Activated naive CD4-positive, alpha-beta T cell treated with anti-CD3 and anti-CD28 coated beads, Interleukin-2, amount 50 U/mL, for 72 hours (primary cell): ENCODE measurements at places on chromosomes 16 and 17.
A peak's percentile ranks its signal among the peaks of the same experiment; 100 is the strongest.

DNA sequence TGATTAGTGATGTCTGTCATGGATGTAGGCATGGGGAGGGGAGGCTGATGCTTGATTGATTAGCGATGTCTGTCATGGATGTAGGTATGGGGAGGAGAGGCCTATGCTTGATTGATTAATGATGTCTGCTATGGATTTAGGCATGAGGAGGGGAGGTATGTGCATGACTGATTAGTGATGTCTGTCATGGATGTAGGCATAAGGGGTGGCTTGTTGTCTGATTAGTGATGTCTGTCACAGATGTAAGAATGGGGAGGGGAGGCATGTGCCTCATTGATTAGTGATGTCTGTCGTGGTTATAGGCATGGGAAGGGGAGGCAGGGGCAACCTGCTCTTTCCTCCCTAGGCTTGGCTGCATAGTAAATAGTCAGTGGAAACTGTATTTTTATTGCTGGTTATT lies 409.4 kb downstream of the HAPSTR1 start:
- DNase-seq = no peak

- DNase-seq = peak; percentile 71
Measured at GRCh38 chr17:75393523-75394331, 11.8 kb downstream of the GRB2 start.

DNA sequence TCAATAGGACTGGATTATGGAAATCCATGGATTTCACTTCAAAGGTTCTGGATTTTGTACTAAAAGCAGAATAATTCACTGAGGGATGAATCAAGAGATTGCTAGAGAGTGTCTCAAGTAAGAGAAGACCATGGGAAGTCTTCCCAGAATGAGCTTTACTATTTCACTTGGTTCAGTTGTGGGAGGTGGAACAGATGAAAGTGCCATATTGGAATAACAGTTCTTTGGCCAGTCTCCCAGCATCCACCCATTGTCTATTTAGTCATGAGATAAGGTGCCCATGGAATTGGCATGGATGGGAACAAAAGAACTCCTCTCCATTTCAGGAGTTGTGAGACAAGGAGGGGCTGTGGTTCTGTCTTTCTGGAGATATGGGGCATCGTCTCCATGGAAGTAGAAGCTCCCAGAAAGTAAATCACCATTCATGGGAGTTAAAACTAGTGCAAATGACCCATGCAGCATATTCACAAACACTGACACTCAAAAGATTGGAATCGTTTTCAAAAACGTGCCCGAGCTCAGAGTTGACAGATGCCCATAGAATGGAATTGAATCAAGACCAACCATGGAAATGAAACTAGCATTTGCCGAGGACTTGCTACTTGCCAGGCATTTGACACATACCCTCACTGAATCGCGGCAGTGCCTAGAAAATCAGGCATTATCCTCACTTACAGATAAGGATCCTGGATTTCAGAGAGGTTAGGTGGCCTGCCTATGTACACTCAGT lies 36.2 kb upstream of the CLEC3A start:
- DNase-seq = no peak

GRCh38 chr17:36547776-36548175 lies 3.1 kb downstream of the GGNBP2 start:
- DNase-seq = no peak

DNA sequence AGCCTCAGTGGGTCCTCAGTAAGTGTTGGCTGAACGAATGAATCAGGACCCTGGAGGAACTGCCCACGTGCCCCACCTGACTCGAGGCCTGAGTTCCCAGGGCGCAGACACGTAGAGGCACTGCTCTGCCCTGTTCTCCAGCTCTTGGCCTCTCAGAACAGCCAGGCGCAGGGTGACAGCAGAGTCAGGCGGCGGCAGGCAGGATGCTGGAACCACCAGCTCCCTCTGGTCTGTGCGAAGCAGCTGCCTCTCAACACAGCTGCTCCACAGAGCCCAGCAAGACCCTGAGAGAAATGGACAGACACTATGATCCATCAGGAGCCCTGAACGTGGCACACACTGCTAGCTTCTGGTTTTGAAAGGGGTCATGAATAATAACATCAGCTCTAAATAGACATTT lies 53.1 kb upstream of the BCO1 start:
- DNase-seq = no peak

- DNase-seq = no peak
Measured at GRCh38 chr16:78608305-78608776, 508.9 kb downstream of the WWOX start.

- no peak for DNase-seq
Measured at GRCh38 chr17:72294487-72294893, 173.7 kb downstream of the SOX9 start.

DNA sequence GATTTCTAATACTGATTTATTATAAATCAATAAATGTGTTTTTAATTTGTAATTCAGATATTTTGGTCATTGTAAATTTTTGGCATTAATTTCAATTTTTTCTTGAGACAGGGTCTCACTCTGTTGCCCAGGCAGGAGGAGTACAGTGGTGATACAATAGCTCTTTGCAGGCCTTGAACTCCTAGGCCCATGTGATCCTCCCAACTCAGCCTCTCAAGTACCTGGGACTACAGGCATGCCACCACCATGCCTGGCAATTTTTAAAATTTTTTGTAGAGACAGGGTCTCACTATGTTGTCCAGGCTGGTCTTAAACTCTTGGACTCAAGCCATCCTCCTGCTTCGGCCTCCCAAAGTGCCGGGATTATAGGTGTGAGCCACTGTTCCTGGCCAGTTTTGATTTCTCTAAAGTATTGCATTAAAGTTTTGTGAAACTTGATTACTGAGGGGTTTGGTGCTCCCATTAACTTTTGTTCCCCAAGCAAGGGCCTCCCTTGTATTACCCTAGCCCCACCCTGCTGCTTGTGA lies 5.2 kb upstream of the TFAP4 start:
- DNase-seq = no peak

- no peak for DNase-seq
Measured at GRCh38 chr16:1545044-1546040, 11.9 kb downstream of the TMEM204 start.

DNA sequence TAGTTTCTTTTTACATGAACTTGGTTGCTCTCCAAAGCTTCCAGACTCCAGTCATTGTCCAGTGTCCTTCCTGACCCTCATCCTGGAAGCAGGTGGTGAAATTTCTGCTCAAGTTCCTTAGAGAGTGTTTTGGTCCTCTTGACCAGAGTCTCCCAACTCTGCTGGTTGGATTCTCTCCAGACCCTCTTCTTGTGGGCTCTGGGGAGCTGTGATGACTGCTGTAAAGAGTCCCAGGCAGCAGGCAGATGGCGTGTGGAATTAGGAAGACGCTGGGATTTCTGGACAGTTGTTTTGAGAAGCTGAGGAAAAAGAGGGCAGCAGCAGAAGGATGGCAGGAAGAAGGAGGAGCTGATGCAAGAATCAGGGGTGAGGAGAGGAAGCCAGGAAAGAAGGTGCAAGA lies 1.6 kb upstream of the SEZ6 start:
- DNase-seq = no peak

DNA sequence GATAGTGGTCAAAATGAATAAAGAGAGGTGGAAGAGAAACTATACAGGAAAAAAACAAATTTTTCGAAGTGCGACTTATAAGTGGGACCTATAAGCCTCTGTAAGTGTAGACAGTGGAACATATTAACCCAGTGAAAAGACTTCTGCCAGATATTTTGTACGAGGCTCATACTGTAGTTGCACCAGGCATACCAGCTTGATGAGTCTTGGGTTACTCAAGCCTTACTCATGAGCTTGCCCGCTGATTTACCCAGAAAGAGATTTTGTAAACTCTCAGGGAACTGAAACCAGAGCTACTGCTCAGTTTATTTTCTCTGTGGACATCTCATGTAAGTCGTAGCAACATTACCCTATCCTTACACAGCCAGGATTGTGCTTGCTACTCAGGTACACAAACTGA lies 708.0 kb upstream of the SOX9 start:
- no peak for DNase-seq

DNA sequence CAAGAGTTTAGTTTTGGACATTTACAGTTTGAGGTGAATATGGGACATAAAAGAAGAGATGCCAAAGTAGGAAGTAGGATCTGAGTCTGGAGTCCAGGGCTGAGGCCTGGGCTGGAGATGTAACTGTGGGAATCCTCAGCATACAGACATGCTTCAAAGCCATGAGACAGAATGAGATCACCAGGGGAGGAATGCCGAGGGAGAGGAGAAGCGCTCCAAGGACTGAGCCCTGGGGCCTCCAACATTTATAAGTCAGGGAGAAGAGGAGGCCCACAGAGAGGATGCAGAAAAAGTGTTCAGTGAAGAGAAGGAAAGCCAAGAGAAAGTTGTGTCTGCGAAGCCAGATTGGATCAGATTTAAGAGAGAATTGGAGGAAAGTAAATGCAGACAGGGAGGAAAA lies 277.5 kb upstream of the MYOCD start:
- no peak for DNase-seq

- no peak for DNase-seq
Measured at GRCh38 chr17:69047368-69048263, 13.1 kb downstream of the ABCA9 start.

GRCh38 chr16:88748364-88748763 lies 36.7 kb downstream of the PIEZO1 start:
- no peak for DNase-seq

- DNase-seq = no peak
Measured at GRCh38 chr17:15973834-15974233, 25.7 kb downstream of the ZSWIM7 start.

GRCh38 chr16:20049831-20050230 lies 23.9 kb downstream of the GPR139 start:
- DNase-seq = no peak

- no peak for DNase-seq
Measured at GRCh38 chr16:82160226-82160625, 9.8 kb downstream of the MPHOSPH6 start.

DNA sequence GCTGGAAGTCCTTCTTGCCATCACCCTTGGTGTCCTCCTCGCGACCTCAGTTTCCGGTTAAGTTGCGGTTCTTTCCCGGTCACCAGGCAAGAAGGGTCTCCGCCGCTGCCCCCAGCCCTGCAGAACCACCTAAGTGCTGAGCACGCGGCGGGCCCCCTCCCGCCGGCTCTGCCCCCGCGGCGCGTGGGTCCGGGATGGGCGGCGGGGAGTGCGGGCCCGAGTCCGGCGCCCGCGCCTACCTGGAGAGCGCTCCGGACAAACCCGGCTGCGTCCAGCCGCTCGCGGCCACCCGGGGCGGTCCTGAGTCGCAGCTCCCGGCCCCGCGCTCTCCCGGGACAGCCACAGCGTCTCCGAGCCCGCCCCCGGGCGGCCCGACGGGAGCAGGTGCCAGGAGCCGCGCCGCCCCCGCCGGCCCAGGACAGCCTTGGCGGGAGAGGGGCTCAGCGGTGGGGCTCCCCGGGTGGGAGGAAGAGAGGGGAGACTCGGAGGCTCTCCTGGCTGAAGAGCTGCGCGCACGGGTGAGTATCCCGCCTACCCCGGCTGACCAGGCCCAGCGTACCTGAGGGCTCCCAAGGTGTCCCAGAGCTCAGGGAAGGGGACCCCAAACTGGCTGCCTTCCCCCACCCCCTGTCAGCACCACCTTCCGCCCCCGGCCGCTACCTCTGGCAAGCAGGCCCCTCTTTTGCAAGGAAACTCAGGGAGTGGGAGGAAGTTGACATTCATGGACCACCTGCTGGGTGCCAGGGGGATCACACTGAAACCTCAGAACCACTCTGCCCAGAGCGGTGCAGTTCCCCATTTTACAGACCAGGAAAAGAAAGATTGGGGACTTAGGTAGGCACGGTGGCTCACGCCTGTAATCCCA lies 22.2 kb upstream of the C17orf113 start:
- no peak for DNase-seq

GRCh38 chr16:75461575-75461974 lies 2.9 kb downstream of the TMEM170A start:
- no peak for DNase-seq

DNA sequence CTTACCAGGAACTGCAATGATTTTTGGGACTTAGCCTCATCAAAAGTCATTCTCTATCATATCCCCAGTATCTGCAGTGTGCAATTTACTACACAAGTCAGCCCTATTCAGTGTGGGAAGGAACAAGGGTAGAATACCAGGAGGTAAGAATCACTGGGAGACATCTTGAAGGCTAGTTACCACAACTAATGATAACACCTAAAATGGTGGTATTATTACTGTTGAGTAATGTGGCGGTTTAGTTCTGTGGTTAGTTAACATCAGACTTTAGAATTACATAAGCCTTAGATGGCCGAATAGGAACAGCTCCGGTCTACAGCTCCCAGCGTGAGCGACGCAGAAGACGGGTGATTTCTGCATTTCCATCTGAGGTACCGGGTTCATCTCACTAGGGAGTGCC lies 567.9 kb upstream of the CDH11 start:
- no peak for DNase-seq

- no peak for DNase-seq
Measured at GRCh38 chr17:36878216-36878615, 59.1 kb upstream of the LHX1 start.

GRCh38 chr17:63716426-63716825 lies 16.5 kb upstream of the LIMD2 start:
- no peak for DNase-seq

DNA sequence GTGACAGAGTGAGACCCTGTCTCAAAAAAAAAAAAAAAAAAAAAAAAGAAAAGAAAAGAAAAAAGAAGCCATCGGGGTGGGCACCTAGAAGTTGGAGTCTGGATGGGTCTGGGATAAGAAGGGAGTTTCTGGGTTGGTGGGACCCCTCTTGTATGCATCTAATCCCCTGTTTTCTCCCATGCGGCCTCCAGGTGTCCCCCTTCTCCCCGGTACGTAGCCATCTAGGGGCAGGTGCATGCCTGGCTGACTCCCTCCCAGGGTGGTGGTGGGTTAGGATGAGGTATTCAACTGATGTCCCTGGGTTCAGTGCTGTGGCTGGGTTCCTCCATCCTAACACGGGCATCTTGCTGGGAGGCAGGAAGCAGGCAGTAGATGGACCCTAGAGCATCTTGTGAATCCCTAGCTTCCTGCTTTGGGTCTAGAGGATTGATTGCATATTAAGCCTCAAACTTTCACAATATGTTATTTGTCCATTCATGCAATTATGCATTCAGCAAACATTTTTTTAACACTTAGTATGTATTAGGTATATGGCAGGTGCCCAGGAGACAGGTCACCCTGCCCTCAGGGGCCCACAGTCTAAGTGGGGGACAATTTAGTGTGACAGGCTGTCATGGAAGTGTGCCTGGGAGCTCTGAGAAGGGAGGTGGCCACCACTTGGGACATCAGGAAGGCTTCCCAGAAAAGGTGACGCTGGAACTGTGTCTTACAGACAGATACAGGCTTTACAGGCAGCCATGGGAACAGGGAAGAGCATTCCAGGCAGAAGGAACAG lies 13.1 kb downstream of the FMNL1 start:
- DNase-seq = no peak

DNA sequence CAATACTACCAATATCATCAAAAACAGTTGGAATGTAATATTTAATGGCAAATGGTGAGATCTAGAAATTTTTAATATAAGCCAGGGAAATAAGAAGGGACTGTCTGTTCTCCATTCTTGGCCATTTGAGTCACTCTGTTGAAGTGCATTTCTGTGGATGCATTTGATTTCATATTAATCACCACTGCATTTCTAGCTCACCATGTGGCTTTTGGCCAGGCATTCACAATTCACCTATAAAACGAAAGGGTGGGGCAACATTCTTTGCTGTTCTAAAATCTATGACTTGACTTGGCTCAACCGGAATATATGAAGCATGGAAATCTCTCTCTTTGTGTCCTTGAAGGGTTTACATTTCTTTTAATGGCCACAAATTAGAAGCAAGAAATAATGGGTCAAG lies 483.0 kb downstream of the SLC39A11 start:
- DNase-seq = no peak

- no peak for DNase-seq
Measured at GRCh38 chr17:40178021-40178601, 841 bp downstream of the RAPGEFL1 start.
